ENCODE measurements at places on chromosomes 16 and 17.
A peak's percentile ranks its signal among the peaks of the same experiment; 100 is the strongest.

DNA sequence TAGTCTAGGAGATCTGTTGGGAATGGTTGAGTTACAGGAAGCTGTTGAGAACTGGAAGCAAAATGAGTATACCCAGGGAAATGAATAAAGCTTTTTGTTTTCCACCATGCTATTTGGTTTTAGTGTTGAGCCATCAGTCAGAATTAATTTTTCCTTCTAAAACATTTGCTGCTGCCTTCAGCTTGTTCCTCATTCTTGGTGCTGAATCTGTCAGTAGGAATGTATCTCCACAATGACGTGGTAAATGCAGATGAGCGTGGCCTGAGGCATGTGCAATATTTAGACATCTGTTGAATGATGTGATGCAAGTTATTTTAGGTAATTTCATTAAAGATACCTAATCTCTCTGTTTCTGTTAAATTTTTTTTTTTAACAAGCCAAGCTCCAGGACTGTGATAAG lies 10.9 kb downstream of the HAPSTR1 start:
- DNase-seq: no peak

DNA sequence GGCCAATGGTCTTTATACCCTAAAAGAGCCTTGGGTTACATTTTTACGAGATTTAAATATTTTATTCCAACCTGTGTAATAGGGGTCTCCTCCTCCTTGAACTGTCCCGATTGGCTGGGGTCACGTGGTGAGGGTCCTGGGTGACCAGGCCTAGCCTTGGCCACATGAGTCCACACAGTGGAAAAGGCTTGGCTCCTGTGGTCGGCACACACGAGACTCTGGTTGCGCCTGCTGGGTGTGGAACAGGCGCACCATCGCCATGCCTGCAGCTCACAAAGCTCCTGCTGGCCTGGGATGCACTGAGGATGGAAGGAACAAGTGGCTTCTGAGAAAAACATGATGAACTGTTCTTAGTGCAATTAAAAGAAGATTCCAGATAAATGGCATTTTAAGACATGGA lies 103.9 kb upstream of the ZNF750 start:
- DNase-seq: peak; percentile 4

DNA sequence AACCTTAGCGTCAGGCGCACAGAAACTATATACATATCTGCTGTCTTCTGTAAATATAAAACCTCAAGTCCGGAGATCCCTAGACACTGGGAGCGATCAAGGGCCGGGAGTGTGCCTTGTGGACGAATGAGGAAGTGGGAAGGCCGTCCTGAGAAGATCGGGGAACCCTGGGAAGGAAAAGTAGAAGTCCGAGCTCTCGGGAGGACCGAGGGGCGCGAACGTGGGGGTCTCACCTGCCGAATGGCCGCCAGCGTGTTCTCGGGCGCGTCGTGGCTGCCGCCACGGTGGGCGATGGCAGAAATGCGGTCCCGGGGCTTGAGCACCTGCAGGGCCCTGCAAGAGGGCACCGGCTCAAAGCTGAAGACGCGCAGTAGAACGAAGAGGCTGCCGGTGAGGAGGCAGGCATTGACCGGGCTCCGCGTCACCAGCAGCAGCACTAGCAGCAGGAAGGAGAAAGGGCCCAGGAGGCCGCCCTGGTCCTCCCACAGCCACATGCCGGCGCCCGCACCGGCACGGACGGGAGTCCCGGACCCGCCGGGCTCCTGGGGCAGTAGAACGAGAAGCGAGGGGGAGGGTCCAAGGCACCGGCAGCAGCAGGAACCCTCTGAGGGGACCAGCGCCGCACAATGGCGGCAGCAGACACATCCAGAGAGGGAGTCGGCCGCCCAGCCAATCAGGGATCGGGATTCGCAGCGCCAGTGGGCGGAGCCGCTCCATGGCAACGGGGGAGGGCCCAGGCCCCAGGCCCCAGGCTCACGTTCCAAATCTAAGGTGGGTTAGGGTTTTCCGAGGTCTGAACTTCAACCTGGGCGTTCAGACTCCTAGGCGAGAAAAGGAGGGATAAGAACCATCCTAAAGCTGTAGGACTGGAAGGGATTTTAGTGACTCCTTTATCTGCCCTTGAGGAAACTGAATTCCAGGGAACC lies at the start of gene GDE1:
TSS of gene GDE1 (minus strand) at position 628 of the 926 bp plus-strand sequence. CDS start at position 494, 134 bp downstream.
- DNase-seq: peak; percentile 95

GRCh38 chr16:77548766-77549165 lies 113.9 kb upstream of the ADAMTS18 start:
- no peak for DNase-seq

DNA sequence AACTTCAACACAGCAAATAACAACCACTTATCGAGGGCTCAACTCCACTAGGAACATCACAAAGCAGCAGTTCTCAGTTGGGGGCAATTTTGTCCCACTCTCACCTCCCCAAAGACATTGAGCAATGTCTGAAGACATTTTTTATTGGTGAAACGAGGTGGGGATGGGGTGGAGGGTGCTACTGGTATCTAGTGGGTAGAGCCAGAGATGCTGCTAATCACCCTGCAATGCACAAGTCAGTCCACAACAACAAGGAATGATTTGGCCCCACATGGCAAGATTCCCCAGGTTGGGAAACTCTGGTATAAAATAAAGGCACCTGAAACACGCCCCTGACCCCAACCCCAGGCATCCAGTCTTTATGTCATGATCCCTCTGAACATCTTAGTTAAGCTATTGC lies 33.3 kb downstream of the TLE7 start:
- DNase-seq: no peak

GRCh38 chr17:31823014-31823413 lies 36.0 kb downstream of the COPRS start:
- DNase-seq: no peak

- no peak for DNase-seq
Observed at GRCh38 chr17:50171371-50172071, 5.7 kb downstream of the SGCA start.

- no peak for DNase-seq
Observed at GRCh38 chr17:27446569-27447301, 9.5 kb upstream of the KSR1 start.

DNA sequence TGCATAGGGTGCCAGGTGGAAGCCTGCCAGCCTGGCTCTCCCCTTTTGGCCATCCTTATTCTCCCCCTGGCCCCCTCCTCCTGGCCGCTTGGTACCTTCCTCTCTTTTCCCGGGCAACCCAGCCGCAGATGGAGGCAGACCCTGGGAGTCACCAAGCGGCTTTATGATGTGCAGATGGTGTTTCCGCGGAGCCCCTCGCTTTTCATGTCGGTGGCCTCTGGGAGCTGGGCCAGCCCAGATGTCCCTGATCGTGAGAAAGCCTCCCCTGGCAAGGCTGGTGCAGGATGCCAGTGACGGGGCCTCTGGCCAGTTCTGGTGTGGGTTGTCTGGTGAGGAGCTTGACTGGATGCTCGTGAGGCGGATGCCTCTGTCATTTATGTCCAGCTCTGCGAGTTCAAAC lies 18.0 kb upstream of the BRD7 start:
- DNase-seq: no peak

- DNase-seq: peak; percentile 58
Observed at GRCh38 chr16:9090101-9090959, 1.1 kb upstream of the HAPSTR1 start.

DNA sequence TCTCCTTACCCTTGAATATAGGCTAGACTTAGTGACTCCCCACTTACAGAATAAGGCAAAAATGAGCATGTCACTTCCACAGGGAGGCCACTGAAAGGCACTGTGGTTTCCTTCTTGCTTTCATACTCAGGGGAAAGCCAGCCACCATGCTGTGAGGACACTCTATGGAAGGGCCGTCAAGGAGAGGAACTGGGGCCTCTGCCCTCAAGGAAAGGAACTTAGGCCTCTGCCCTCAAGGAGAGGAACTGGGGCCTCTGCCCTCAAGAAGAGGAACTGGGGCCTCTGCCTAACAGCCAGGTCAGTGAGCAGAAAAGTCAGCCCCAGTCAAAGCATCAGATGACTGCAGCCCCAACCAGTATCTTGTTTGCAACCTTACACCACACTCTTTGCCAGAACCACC lies 30.1 kb downstream of the VPS35 start:
- no peak for DNase-seq

DNA sequence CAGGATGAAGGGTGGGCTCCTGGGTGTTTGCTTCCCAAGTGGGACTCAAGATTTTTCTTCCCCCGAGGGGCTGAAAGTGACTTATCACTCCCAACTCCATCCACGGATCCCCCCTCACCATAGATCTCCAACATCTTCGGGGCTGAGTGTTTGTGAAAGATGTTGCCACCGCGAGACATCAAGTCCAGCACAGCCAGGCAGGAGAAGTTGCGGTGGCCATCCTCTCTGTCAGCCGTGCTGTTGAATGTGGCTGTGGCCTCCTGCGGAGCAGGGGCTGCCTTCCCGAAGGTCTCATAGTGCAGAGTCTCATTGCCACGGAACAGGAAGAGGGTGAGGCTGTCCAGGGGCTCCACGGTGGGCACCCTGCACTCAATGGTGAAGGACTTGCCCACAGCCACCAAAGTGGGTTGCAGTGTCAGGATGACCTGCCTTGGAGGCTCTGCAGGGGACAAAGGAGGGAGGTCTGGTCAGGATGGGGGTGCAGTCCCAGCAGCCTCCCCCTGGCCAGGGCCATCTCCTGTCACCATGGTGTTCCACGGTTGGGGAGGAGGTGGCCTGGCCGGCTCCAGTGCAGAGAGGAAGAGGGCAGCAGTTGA lies 5.5 kb downstream of the PRR29 start:
- peak; percentile 14 for DNase-seq

DNA sequence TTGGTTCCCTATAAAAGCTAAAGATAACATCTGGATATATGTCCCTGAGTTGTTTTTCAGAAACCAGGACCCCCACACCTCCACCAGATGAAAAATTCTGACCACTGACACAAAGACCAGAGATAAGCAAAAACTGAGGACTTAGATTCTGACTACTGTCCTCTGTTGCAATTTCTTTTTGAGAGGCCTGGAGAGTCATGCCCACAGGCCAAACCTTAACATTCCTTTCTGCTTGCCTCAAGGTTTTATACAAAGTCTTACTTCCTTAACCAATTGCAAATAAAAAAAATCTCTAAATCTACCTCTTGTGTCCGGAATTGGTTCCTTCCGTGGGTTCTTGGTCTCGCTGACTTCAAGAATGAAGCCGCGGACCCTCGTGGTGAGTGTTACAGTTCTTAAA lies 228.5 kb downstream of the ABCC12 start:
- no peak for DNase-seq

DNA sequence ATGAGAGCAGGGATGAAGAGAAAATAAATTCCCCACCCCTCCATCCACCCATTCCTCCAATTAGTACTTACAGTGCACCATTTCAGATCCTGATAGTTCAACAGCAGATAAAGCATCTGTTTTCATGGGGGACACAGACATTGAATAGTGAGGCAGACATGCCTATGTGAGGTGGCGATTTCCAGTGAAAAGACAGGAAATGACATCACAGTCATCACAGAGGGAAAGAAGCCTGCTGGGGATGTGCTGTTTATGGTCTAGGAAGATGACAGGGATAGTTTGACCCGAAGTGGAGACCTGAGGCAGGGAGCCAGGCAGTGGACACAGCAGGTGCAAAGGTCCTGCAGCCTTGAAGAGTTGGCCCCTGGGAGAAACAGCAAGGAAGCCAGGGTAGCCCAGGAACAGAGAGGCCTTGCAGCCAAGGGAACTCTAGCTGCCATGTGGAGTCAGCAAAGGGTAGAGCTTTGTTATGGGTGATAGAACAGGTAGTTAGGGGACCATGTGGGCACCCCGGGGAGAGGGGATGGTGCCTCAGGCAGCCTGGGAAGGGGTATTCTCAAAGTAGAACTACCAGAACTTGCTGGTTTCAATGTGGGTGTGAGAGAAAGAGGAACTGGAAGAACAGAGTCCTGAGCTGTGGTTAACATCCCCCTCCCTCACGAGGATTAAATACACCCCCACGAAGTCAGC lies 256.6 kb downstream of the CPPED1 start:
- no peak for DNase-seq

- DNase-seq: no peak
Observed at GRCh38 chr16:62709794-62710193, 673.6 kb upstream of the CDH8 start.

- DNase-seq: no peak
Observed at GRCh38 chr17:75773121-75773807, 8.3 kb upstream of the GALK1 start.

DNA sequence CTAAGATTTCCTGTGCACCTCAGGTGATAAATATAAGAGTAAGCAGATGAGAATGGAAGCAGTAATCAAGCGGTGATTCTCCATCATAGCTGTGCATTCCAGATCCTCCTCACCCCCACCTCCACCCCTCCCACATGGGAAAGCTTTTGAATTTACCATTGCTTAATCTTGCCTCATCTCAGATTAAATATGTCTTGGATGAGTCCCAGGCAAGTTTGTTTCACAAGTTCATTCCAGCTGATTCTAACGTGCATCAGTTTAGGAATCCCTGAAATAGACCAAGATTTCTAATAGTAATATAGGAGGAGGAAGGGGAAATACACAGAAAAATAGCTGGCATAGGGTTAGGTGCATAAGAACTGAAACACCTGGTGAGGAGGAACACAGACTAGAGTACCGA lies 396.2 kb upstream of the KIF2B start:
- DNase-seq: no peak

DNA sequence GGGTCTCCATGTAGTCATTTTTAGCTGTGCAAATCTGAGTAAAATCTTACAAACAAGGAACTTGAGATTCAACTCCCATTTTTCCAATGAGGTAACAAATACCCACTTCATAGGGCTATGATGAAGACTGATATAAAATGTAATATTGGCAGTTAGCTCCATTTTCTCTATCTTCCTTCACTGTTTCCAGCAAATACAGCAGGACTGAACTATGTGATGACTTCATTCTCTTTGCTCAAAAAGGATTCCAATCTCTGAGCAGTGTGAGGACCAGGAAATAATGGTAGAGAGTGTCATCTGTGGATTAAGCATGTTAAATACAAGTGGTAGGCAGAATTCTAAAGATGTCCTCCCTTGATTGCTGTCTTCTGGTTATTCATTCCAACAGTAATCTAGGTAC lies 18.3 kb downstream of the RND2 start:
- no peak for DNase-seq

GRCh38 chr17:68961214-68961882 lies 6.2 kb upstream of the ABCA8 start:
- no peak for DNase-seq

DNA sequence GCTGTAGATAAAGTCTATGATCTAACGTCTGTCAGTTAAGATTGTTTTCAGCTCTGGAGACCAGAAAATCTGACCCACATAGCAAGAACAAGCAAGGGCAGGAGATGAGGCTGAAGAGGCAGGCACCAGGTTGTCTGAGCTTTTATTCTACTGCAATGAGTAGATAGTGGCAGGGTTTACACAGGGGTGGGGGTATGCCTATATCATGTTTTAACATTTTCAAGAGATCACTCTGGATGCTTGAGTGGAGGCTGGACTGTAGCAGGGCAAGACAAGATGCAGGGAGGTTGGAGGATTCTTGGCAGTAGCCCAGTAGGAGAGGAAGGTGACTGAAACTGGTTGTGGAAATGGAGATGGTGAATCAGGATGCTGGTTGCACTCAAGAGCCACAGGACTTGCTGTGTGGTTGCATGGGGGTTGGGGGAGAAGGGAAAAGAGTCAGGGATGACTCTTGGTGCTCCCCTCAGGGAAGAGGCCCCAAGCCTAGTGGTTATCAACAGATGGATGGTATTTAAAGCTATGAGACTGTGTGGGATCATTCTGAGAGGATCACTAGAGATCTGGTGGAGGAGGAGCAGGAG lies 143.1 kb upstream of the KCNJ18 start:
- no peak for DNase-seq

- DNase-seq: peak; percentile 25
Observed at GRCh38 chr17:79192503-79193351, 118.1 kb downstream of the ENGASE start.
